PC-9 (cell line): ENCODE measurements at places on chromosomes 2 and 18. TPM values are rescaled to one million over a fixed set of nuclear protein-coding genes. Genes with fewer than 3 reads are reported as not detected.

Gene GPAT2
- total RNA-seq: 9.1 and 11.0 TPM in 2 replicates

Gene REG1B
- not detected in 2 replicates for total RNA-seq

Gene ACKR3
- total RNA-seq: 19.6 and 20.3 TPM in 2 replicates

Gene GPR55
- total RNA-seq: not detected in 2 replicates

Gene SH3RF3
- total RNA-seq: 4.9 and 6.1 TPM in 2 replicates

Gene ZSWIM2
- not detected in 2 replicates for total RNA-seq

Gene PMAIP1
- total RNA-seq: 16.5 and 17.0 TPM in 2 replicates

Gene TRPM8
- total RNA-seq: 0.48 and 2.1 TPM in 2 replicates

Gene MSH2
- total RNA-seq: 41.7 and 54.2 TPM in 2 replicates
